Activated CD4-positive, alpha-beta T cell treated with anti-CD3 and anti-CD28 coated beads, Interleukin-2, Interleukin-6, amounts not matched to agents 100 ng/mL and 50 ng/mL, durations not matched to agents 16 hours and 8 hours (primary cell): ENCODE measurements at places on chromosomes 4 and X.

GRCh38 chr4:184250795-184251669 lies 33.4 kb upstream of the ENPP6 start:
- peak; percentile 69 for DNase-seq

GRCh38 chr4:37968747-37969146 lies 8.5 kb downstream of the PTTG2 start:
- DNase-seq: no peak

GRCh38 chr4:47930971-47931804 lies 16.8 kb upstream of the NFXL1 start:
- no peak for DNase-seq

GRCh38 chr4:15557786-15558550 lies 88.3 kb downstream of the CC2D2A start:
- no peak for DNase-seq

DNA sequence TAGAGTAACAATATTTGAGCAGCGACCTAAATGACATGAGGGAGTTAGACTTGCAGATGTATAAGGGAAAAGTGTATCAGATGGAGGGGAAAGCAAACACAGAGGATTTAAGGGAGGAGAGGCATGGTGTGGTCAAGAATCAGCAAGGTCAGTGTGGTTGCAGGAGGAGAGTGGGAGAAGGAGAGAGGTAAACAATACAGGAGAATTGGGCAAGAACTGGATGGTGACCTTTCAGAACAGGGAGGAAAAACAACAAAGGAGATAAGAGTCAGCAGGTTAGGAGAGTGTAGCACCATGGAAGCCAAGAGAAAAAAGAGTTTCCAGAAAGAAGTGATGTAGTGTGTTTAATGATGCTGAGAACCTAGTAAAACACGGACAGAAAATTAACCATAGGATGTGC lies 178.5 kb downstream of the PAPSS1 start:
- no peak for DNase-seq

DNA sequence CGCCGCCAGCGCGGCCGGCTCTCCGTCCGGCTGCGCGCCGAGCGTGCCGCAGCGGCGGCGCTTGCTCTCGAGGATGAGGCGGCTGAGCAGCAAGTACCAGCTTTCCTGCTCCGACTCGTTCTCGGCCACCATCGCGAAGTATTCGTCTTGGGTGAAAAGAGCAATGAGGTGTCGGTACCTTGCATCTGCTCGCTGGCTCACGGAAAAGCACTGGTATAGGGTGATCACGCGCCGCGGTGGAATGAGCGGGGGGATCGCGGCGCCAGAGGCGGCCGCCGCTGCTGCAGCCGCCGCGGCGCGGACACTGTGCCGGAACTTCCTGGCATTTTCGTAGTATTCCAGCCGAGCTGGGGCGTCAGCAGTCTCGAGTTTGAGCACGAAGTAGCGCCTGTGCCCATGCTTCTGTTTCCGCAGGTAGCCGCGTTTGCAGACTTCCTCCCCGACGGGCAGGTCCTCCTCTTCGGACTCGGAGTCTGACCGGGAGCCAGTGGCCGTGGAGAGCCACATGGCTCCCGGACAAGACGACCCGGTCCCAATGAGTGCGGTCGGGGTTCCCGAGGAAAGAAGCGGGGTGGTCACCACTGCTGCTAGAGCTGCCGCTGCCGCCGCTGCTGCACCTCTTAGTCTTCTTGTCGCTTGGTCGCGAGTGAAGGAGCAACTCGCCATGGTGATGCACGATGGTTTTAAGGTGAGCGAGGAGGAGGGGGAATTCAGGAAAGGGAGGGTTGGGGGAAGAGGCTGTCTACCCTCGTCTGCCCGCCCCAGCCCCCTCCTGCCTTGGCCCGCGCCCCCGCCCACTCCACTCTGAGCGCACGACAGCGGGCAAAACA lies 469 bp downstream of the IRS4 start:
- no peak for DNase-seq

GRCh38 chr4:129358571-129358970 lies 262.6 kb downstream of the C4orf33 start:
- DNase-seq: no peak

GRCh38 chr4:118270492-118270891 lies 82.3 kb downstream of the PRSS12 start:
- peak; percentile 52 for DNase-seq

DNA sequence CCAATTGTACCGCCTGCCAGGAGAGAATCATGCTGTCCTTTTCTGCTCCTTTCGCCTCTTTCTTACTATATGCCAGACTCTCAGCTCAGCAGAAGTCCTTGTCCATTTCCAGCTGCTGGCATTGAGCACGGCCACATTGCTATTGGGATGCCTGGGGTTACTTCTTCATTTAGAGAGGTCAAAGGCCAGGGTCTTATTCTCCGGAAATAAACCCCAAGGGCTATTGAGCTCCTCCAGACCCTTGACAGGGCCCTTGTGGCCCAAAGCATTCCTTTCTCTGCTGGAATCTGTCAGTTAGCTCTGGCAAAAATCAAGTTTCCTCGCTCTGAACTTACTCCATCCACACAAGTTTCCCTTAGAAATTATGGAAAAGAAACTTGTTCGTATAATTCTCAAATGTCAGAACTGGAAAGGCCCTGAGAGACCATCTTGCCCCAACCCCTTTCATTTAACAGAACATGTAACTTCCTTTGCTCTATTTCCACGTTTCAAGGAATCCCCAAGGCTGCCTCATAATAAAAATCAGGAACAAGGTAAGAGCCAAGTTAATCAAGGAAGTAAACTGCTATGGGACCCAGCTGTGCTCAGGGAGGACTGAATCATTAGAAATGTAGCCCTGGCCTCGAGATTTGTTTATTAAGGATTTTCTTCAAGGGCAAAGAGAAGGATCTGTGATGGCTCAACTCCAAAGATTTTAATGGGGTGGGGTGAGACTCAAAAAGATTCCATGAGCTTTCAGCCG lies 11.8 kb downstream of the AKAP4 start:
- no peak for DNase-seq

DNA sequence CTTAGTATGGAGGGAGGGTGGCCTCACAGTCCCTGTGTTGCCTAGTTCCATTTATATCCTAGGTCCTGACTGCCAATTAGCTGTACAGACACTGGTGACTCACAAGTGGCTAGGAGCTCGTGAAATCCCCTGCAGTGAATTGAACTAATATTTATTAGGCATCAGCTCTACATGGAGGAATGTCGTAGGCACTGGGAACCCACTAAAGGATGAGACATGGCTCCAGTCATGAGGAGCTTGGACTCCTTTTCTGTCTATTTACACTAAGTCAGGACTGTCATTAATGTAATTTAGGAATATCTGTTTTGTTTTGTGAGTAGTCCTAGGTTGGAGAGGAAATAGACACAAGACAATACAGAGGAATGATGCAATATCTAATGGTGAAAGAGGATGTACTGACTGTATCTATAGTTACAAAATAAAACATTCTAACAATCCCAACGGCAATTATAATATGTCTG lies 67.7 kb downstream of the MID1IP1 start:
- DNase-seq: no peak

- DNase-seq: no peak
Observed at GRCh38 chrX:66677430-66677829, 38.6 kb upstream of the EDA2R start.

DNA sequence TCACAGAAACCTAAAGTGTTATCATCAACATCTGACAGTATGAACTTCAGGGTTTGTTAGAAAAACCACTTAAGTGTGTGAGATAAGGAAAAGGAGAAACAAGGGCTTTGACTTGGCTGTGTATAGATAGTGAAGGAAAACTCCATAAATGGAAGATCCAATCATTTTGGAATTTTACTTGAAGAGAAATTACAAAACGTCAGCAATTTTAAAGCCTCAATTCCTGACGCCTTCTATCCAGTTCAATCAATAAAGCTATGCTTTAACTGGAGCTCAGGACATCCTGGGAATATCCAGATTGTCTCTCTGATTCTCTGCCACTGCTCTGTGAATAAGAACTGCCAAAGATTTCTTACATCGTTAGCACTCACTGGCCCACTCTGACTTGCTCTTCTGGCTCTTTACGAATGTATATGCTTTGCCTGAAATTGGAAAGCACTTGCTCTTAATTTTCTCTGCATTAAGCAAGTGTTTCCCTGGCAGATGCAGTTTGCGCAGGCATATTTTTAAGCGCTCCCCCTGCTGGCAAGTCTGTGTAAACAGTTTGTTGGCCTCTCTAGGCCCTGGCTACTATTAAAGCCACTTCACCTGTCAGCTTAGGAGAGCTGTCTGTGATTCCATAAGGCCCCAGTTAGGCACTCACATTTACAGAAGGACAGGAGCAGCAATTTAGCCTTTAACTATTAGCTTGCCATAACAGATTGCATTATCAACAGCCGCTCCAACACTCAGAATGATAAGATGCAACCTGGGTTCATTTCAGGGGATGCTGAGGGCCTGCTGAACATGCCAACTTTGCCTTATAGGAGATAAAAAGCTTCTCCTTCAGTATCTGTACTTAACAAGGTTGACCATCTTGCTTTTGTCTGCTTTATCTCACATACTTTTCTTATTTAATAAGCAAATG lies 251.4 kb upstream of the DDX53 start:
- DNase-seq: peak; percentile 67

DNA sequence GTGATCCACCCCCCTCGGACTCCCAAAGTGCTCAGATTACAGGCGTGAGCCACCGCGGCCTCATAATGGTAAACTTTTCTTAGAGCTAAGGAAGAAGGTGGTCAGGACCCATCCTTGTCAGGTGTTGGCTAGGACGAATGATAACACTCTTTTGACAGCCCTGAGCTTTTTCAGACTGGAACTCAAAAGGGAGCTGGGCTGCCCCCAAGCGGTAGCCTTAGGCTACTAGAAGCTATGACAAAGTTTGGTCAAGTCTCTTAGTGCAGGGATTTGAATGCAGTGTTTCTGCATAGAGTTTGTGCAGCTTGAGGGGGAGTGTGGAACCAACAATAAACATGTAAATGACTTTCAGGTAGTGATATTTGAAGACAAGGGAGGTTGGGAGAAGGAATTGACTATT lies 11.8 kb upstream of the HSD17B10 start:
- peak; percentile 73 for DNase-seq

GRCh38 chr4:125267630-125268029 lies 47.1 kb upstream of the FAT4 start:
- no peak for DNase-seq

DNA sequence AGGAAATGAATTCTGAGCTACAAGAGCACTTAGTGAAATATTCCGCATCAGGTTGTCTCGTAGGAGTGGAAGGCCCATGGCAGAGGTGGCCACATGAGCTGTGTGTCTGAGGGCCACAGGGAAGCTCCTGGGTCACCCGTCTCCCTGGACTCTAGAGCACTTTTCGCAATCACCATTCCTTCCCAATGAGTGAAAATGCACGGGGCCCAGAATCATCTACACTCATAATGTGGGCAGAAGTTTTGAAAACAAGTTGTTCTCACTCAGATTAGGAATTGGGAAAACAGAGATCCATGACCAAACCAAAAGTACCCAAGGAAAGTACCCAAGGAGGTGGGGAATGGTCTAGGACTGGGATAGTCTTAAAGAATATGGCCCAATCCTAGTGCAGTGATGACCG lies 94.4 kb downstream of the SCD5 start:
- DNase-seq: no peak

DNA sequence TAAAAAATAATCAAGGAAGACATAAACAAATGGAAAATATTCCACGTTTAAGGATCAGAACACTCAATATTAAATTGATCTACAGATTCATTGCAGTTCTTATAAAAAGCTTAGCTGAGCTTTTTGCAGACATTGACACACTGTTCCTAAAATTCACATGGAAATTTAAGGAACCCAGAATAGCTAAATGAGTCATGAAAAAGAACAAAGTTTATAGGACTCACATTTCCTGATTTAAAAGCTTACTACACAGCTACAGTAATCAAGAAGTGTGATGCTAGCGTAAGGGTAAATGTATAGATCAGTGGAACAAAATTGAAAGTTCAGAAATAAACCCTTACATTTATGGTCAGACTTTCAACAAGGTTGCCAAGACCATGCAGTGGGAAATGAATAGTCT lies 33.1 kb downstream of the NSUN7 start:
- no peak for DNase-seq
